ENCODE measurements at places on chromosomes 5 and 9.

GRCh38 chr9:137198051-137198901, 2.3 kb downstream of the TPRN start:
- DNase-seq: no peak

- no peak for DNase-seq
Measured at GRCh38 chr5:17288570-17288969, 71.1 kb downstream of the BASP1 start.

GRCh38 chr9:136604823-136605525, 57.7 kb upstream of the EGFL7 start:
- DNase-seq: no peak

DNA sequence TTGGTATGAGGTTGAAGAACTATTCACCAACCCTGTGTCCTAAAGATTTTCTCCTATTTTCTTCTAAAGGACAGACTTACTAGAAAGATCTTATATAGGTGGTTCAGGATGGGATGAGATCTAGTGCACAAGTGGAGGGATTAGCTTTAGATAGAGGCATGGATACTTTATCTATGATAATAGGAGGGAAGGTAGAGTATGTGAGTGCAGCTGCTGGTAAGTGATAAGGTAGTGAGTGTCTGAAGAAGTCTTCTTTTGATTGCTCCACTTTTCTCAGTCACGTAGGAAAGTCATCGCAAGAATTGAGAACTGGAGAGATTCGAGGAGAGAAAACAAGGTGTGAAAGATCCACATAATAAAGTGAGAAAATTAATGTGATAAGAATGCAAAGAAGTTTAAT, 6.0 kb upstream of the NDUFS4 start:
- DNase-seq: no peak

All from NB4 (cell line).